CD4-positive, alpha-beta T cell treated with Interleukin-4 for 4 hours (primary cell): ENCODE measurements at places on chromosomes 12 and 14.

DNA sequence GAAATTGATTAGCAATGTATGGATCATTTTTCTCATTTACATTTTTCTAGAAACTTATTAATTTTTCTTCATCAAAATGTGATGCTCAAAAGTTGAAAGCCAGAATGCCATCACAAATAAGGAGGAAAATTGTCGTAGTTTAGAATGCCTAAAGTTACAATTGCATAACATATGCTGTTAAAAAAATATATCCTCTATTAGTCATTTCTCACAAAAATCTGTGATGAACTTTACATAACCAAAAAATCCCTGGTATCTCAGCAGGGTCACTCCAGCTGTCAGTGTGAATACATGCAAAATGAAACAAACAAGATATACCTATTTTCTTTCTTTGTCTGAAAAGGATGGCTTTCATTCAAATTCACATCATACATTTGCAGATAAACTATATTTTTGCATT, 358.9 kb downstream of the PAWR start:
- no peak for DNase-seq

DNA sequence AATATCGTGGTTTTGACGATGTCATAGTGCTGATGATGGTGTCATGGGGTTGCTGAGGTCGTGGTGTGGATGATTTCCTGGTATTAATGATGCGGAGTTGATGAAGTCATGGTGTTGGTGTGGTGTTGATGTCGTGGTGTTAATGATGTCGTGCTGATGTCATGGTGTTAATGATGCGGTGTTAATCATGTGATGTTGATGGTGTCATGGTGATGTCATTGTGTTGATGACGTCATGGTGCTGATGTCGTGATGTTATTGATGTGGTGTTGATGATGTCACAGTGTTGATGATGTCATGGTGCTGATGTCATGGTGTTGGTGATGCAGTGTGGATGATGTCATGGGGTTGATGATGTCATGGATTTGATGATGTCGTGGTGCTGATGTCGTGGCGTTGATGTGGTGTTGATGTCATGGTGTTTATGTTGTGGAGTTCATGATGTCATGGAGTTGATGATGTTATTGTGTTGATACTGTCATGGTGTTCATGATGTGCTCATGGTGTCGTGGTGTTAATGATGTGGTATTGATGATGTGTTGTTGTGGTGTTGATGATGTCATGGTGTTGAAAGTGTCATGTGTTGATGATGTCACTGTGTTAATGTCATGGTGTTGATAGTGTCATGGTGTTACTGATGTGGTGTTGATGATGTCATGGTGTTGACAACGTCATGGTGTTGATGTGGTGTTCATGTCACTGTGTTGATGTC, 48.5 kb upstream of the RIMBP2 start:
- DNase-seq = no peak

- DNase-seq = no peak
Measured at GRCh38 chr12:46260913-46261476, 7.8 kb downstream of the SLC38A1 start.

- no peak for DNase-seq
Measured at GRCh38 chr14:92315050-92315805, 7.7 kb upstream of the SLC24A4 start.

DNA sequence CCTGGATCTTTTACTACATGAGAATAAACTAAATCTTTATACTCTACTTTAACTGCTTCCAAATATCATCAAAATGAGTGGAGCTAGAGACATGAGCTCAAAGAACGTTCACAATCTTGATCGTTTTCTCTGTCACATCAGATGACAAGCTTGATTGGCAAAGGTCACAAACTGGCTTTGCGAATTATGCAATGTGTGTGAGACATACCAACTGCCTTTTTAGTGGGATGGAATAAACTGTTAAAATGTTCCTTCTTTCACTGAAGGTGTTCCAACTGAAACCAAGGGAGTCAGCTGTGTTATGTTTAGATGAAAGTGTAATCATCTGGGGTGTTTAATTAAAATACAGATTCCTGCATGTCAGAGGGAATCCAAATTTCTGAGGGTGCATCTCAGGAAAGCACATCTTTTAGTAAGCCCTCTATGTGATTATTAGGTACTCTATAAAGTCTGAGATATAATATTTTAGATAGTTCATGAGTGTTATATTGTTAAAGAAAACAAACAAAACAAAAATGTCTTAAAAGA, 21.9 kb downstream of the KITLG start:
- no peak for DNase-seq

DNA sequence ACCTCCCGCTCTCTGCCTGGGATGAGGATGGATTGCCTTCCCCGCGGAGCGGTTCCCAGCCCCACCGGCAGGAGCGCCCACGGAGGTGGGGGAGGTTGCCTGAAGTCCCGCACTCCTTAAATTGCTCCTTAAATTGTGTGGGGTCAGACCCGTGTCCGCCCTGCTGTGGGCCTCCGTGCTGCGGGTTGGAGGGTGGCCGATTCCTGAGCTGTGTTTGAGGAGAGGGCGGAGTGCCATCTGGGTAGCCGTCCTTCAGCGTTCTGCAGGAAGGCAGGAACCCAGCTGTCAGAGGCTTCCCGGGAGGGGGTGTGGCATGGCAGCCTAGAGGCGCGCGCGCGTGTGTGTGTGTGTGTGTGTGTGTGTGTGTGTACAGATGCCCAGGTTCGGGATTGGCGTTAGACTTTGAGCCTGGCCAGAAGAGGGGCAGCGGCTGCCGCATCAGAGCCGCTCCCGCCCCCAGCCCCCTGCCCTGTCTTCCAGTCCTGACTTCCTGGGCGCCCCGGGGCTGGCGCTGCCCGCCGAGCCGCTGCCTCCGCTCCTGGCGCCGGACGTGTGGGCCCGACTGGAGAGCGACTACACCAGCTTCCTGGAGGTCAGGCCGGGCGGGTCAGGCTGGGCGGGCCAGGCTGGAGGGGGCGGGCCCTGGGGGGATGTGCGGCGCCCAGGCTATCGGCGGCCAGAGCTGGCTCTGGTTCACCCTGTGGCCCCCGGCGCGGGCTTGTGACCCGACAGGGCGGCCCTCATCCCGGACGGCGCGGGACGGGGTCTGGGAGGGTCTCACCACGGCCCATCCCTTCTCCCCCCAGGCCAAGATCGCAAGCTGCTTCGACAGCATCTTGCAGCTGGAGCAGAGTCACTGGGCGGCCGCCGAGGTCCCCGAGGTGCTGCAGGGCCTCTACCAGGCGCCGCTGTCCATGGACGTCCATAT, 9.2 kb downstream of the EXOC3L4 start:
- no peak for DNase-seq

- DNase-seq = no peak
Measured at GRCh38 chr14:101824339-101824727, 62.8 kb downstream of the PPP2R5C start.

DNA sequence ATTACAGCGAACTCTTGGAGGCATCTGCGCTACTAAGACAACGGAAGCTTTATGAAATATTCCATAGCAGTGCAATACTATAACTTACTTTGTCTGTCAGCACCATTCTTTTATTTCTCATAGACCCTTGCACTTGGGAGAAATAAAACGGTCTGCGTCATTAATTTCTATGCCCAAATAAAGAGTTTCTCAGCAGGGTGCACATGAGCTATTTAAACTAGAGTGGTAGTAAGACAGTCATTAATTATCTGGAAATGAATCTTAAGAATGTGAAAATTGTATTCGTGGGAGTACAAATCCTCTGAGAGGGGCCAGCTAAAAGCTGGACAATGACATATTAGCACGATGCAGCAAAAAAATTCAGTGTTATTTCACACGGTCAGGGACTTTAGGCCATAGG, 903.4 kb upstream of the FOXG1 start:
- no peak for DNase-seq

DNA sequence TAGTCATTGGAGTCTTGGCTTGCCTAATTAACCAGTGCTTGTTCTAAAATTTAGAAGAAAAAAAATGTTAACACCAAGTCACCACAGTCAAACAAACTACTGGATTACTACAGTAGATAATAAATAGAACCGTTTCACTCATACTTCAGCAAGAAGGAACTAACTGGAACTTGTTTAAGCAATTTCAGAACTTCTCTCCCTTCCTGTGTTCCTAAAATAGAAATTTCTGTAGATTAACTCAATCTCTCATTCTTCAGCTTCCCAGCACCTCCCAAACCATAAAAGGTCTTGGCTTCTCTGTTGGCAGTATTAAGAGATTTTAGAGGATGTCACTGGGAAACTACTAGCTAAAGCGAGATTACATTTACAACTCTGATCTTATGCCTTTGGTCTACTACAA, 18.6 kb downstream of the GNS start:
- no peak for DNase-seq

GRCh38 chr12:29943683-29944082, 159.9 kb upstream of the TMTC1 start:
- no peak for DNase-seq

GRCh38 chr14:38129192-38129591, 78.5 kb upstream of the SSTR1 start:
- no peak for DNase-seq

DNA sequence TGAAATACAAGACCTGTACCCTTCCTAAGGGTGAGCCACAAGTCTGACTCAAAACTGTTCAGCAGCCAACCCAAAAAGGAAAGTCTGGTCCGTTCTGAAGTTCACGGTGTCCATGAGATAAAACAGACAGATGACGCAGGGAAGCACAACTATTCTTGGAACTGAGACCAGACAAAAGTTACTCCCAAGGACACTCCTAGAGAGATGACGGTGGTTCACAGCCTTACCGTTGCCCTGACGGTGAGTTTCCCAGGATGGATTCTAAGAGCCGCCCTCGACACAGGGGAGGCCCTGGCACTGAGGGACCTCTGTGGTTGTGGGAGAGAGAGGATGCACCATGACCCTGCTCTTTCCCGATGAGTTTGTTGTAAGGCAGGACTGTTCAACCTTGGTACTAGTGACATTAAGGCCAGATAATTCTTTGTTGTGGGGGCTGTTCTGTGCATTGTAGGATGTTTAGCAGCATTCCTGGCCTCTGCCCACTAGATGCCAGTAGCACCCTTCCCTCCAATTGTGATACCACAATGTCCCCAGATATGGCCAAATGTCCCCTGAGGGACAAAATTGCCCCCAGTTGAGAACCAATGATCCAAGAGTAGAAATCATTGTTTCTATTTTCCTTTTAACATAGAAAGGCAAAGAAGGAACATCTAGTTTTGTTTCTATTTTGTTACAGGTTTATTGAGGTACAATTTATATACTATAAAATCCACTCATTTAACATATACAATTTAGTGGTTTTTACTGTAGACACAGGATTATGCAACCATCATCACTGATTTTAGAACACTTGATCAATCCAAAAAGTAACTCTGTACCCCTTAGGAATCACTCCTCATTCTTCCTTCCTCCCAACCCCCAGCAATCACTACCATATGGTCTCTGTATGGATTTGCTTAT, 23.0 kb downstream of the OR10P1 start:
- no peak for DNase-seq

DNA sequence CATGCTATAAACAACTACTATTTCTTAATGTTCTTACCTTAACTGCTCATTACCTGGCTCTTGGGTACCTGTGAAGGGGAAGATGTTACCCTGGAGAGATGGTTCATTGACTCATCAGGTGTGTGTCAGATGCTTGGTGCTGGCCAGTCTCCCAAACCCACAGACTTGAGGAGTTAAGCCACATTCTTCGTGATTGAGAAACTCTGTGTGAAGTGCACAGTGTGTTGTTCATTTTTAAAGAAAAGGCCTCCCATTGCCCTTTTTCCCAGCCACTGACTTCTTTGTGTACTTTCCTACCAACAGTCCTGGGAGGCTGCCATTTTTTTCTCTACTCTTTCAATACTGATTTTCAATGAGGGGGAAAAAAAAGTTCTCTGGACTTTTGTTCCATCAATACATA, 3.2 kb downstream of the MGST1 start:
- DNase-seq = no peak

DNA sequence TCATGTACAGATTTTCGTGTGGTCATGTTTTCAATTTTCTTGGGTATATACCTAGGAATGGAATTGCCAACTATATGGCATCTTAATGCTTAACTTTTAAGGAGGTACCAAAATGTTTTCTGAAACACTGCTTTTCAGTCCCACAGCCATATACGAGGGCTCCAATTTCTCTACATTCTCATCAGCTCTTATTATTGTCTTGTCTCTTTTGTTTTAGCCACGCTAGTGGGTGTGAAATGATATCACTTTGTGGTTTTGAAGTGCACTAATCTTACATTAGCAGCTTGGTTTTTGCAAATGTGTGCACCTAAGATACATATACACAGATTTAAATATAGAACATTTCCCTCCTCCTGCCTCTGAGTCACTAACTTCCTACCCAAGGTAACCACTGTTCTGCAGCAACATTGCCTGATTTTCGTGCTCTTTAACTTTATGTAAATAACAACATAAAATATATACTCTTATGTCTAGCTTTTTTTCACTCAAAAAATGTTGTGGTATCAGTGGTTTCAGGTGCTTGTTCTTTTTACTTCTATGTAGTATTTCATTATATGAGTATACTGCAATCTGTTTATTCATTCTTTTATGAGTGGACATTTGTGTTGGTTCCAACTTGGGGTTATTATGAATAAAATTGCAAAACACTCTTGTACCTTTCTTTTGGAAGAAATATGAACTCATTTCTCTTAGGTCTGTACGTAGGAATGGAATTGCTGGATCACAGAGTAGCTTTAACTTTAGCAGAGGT, 73.1 kb downstream of the ZFP36L1 start:
- peak; percentile 89 for DNase-seq

- no peak for DNase-seq
Measured at GRCh38 chr12:21894792-21895595, 46.2 kb downstream of the ABCC9 start.

GRCh38 chr12:9184276-9184675, 23.9 kb downstream of the PZP start:
- no peak for DNase-seq

DNA sequence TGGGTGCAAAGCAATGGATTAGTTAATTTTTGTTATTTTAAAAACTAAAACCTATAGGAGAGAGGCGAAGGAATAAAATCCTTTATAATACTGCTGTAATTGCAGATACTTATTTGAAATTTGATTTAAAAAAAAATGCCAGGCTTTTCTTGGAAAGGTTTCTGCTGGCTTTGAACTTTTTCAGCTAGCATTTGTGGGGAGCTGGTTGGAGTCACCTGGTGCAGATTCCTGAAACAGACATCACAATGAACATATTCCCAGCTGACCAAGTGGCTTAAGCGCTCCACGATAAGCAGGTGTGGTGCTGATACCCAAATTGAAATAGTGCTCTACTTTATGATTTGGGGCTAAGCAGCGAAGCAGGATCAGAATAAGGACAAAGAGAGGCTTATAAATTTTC, 42.9 kb downstream of the DACT1 start:
- DNase-seq = no peak

DNA sequence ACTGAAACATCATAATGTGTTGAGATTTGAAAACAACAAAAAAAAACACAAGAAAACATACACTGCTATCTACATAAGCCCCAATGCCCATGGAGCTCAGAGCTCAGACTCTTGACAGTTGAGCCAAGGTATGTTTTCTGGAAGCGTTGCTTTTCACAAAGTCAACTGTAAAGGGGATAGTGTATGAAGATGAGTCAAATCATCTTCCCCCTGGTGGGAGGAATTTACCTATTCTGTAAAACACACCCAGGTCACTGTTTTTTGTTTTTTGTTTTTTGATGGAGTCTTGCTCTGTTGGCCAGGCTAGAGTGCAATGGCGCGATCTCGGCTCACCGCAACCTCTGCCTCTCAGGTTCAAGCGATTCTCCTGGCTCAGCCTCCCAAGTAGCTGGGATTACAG, 361.4 kb upstream of the DIO2 start:
- DNase-seq = no peak
